NB4 (cell line): ENCODE measurements at places on chromosomes 2 and 18.
A peak's percentile ranks its signal among the peaks of the same experiment; 100 is the strongest.

DNA sequence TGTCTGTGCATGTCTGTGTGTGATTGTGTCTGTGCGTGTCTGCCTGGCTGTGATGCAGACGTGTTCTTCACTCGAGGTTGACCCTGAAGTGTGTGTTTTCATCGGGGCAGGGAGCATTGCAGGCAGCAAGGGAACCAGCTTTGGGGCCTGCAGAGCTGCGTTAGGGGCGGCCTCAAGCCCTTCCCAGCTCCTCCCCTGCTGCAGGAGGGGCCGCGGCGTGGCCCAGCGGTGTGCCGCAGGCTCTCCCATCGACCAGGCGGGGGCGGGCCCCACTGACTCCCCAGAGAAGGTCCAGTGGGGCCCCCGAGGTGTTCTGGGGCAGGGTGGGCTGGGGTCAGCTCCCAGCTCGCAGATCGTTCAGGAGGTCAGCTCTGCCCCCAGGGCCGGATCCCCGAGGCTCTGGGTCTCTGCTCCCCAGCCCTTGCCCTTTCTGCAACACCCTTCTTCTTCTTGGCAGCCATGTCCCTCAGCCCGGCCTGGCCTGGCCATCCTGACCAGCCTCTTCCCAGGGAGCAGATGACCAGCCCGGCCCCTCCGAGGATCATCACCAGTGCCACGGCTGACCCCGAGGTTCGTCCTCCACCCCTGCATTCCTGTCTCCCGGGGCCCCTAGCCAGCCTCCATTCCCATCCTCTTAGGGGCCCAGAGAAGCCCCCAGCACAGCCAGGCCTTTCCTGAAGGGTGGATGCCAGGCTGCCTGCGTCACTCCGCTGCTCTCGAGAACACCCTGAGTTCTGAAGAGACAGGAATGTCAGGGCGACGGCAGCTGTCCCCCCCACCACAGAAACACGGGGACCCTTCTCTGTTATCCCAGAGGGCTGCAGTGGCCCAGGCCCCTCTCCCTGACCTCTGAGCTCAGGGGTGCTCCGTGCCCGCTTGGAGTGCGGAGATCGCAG, 11.1 kb upstream of the KLHL30 start:
- peak; percentile 85 for DNase-seq

- DNase-seq, result no peak
These were observed 94.5 kb upstream of the HAAO start for GRCh38 chr2:42886921-42887320.

DNA sequence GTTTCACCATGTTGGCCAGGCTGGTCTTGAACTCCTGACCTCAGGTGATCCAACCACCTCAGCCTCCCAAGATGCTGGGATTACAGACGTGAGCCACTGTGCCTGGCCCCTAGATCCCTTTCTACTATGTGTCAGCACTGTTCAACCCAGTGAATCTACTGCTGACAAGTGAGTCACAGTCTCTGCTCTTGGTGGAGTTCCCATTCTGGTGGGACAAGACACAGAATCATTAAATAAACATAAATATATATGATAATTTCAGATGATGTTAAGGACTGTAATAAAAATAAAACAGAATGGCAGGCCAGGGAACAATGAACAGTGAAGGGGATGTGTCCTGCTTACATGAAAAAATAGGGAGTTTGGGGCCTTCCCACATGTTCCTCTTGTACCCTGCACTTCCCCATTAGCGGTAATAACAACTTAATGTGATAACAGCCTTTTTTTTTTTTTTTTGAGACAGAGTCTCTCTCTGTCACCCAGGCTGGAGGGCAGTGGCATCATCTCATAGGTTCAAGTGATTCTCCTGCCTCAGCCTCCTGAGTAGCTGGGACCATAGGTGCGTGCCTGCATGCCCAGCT, 112.2 kb downstream of the CPO start:
- no peak for DNase-seq

DNA sequence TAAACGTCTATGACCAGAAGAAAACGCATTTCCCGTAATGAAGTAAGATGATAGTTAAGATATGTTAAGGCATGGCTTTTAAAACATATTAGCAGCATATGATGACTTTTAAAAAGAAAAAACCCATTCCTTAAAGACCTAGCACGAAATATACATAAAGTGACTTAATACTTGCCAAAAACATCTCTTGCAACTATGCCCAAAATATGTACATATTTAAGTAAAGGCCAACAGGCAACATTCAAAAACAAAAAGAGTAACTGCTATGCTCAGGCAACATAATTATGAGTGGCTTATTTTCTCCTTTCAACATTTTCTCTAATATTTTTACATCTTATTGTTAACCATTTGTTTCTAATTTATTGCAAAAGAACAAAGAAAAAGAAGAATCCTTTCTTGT, 60.3 kb upstream of the PAPOLG start:
- DNase-seq, result no peak

DNA sequence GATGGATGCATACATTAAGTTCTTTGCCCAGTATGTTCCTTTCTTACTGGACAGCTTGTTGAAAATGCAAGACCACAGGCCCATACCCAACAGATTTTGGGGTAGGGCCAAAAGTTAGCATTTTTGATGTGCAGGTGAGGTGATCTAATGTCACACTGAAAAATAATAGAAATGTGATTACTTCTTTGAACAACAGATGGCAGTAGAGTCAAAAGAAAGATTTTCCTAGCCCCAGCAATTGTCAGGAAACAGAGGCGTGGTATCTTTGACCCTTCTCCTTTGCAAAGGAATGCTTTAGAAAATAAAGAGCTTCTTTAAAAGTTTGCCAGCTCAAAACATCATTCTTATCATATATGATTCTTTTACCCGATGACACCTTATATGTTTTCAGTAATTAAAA, 343.6 kb upstream of the SYT4 start:
- peak; percentile 27 for DNase-seq
